ENCODE measurements at places on chromosomes 12 and 14.

GRCh38 chr14:37019488-37019887 lies 152.9 kb downstream of the SLC25A21 start:
- DNase-seq = no peak

- DNase-seq = no peak
Measured at GRCh38 chr14:105363847-105364708, 34.3 kb upstream of the TEX22 start.

GRCh38 chr12:107092669-107093416 lies 506 bp downstream of the CRY1 start:
- no peak for DNase-seq

GRCh38 chr12:2258025-2258424 lies 205.2 kb downstream of the CACNA1C start:
- DNase-seq = no peak
